Stimulated activated CD8-positive, alpha-beta memory T cell treated with anti-CD3 and anti-CD28 coated beads, Interleukin-4, amount 100 ng/mL, for 4 hours (primary cell): ENCODE measurements at places on chromosomes 7 and 10.

DNA sequence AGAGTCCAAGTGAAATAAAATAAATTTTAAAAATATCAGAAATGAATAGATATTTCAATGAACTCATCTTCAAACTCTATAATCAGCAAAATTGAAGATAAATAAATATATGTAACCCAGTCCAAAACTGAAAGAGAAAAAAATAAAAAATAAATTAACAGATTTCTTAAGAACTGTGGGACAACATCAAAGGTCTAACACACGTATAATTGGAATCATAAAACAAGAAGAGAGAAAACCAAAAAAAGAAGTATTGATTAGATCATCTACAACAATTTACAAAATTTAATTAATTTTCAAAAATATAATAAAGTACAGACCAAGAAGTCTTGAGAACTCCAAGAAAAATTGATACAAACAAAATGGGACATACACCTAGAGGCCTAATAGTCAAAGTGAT is 625.8 kb upstream of the SORCS1 start:
- DNase-seq: no peak

DNA sequence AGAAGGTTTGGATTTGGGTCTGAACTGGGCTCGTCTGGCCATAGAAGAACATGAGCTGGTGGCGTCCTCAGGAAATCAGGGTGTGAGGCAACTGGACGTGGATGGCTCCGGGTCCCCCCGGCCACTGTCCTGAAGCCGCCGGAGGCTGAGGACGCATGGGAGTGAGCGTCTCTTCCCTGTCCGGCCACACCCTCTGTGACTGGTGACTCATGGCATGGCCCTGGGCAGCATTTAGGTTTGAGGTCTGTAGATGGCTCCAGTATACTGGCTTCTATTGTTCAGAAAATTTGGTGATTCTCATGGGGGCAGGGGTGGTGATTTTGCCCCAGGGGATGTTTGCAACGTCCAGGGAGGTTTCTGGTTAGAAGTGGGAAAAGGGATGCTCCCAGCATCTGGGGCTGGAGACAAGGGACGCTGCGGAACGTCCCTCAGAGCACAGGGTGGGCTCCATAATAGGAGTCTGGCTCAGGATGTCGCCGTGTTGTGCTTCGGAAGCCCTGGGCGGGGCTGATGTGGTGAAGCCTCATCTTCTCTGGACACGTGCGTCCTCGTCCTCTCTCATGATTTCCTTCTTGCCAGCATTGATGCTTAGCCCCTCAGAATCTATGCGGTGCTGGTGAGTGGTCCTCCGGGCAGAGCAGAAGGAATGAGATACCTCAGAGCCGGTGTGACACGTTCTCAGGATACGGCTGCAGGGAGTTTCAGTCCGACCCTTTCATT is 49.9 kb downstream of the PITRM1 start:
- no peak for DNase-seq

- peak; percentile 6 for DNase-seq
These were observed at the start of gene ECHDC3 for GRCh38 chr10:11742009-11742778. Gene ECHDC3, plus strand, starts transcription at chr10:11742382. Its CDS starts 195 bp downstream, at chr10:11742577.

DNA sequence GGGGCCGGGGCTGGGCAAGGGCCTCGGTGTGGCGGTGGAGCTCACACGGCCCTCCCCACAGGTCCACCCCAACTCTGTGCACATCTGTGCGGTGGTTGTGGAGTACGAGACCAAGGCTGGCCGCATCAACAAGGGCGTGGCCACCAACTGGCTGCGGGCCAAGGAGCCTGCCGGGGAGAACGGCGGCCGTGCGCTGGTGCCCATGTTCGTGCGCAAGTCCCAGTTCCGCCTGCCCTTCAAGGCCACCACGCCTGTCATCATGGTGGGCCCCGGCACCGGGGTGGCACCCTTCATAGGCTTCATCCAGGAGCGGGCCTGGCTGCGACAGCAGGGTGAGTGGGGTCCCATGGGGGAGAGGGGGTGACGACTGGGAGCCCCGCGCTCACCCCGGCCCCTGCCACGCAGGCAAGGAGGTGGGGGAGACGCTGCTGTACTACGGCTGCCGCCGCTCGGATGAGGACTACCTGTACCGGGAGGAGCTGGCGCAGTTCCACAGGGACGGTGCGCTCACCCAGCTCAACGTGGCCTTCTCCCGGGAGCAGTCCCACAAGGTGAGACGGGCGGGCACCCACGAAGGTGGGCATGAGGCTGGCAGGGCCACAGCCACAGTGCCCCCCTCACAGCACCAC is 8.8 kb downstream of the TMEM120A start:
- DNase-seq: no peak

DNA sequence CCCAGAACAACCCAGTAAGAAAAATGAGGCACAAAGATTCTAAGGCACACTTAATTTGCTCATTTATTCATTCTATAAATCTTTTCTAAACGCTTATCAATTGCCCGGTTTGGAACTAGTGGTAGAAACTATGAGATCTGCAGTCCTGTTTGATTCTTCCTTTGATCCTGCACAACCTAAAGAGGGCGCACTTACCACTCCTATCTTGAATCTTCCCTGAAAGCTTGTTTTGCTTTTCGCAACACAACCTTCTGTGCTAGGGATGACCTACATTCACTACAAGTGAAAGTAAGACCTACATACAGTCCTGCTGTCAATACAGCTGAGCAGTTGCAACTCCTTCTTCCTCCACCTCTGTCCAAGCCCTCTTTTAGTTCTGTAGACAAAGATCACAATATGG is 12.6 kb upstream of the ARL4A start:
- DNase-seq: no peak

DNA sequence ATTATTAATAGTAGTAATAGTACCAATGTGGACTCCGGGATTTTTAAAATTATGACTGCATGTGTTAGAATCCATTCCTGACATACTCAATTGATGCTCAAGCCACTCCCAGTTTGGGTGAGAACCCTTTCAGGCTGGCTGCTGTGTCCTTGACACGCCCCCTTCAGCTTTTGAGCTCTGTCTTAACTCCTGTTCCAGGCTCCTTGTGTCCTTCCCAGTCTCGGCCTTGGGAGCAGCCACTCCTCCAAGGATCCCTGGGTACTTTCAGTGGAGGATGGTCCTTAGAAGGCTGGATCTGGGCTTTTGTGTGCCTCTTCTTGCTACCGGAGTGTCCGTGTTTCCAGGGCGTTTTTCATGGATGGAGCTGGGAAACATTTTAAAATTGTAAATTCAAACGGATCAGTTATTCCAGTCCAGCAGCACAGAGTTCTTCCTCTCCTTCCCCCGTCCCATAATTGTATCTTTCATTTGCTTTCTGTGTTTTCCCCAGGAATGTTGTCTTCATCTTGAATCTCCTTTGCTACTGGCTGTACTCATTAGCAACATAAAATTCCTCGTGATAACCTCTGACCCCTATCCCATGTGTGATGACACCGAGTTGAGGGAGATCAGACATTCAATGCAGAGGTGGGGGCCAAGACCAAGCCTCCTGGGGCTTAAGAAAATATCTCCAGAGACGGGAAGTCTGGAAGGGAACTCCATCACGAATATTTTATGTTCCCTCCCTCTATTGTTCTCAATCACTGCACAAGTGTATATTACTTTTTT is 40.0 kb upstream of the PFKFB3 start:
- no peak for DNase-seq

DNA sequence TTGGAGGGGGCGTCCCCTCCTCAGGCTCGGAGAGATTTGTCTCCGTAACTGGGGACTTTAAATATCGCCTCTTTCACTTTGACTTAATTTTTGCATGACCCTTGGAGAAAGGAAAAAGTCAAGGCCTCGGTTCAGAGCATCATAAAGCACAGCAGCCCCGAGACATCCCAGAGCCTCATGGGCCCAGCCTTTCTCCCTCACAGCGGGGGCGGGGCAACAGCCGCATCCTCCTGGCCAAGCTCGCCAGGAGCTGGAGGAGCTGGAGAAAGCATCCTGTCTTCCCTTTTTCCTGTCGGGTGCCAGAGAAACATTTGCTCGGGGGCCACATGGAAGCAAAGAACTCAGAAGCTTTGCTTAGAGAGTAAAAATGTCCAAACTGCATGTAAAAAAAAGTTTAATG is 43.6 kb upstream of the DPYSL4 start:
- DNase-seq: no peak

- no peak for DNase-seq
These were observed 449.2 kb downstream of the IPMK start for GRCh38 chr10:57818522-57818921.

GRCh38 chr7:46741181-46741580 is 820.1 kb upstream of the IGFBP3 start:
- DNase-seq: no peak

GRCh38 chr7:134514106-134514505 is 13.3 kb upstream of the AKR1B10 start:
- no peak for DNase-seq

DNA sequence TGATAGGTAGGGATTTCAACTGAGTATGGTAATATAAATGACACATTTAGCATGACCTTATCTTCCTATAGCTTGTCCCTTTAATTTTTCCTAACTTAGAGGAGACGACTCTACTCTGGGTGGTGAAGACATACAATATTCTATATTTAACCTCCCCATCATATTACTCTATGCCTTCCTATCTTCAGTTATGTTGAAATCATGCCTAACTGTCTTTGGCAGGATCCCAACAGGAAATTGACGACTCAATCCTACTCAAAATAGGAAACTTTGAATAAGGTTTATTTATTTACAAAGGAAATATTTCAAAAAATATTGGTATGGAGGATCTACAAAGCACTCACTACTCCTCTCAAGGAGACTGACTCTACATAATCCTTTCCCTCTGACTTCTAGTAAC is 24.1 kb upstream of the SEMA3A start:
- DNase-seq: no peak

DNA sequence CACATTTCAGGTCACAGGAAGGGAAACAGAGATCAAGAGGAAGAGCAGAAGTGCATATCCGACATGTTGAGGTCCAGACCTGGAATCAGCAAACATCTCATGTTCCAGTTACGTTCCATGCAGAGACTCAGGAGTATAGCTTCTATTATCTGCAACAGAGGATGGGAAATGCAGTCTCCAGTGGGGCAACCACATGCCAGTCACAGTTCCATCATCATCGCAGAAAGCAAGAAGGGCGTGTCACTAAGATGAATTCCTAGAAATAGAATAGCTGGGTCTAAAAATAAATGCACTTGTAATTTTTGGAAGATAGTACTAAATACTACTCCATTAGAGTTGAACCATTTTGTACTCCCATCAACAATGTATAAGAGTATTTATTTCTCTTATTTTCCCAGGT is 133.2 kb upstream of the MDFIC start:
- DNase-seq: no peak

- no peak for DNase-seq
These were observed 1.9 kb upstream of the HOXA5 start for GRCh38 chr7:27145165-27145913.

GRCh38 chr10:118720685-118721538 is 33.9 kb downstream of the CACUL1 start:
- DNase-seq: no peak

GRCh38 chr7:17340655-17341054 is 42.2 kb downstream of the AHR start:
- no peak for DNase-seq

GRCh38 chr7:149873970-149874643 is 338 bp downstream of the ATP6V0E2 start:
- DNase-seq: no peak

GRCh38 chr10:118452098-118452497 is 110.0 kb upstream of the FAM204A start:
- no peak for DNase-seq

DNA sequence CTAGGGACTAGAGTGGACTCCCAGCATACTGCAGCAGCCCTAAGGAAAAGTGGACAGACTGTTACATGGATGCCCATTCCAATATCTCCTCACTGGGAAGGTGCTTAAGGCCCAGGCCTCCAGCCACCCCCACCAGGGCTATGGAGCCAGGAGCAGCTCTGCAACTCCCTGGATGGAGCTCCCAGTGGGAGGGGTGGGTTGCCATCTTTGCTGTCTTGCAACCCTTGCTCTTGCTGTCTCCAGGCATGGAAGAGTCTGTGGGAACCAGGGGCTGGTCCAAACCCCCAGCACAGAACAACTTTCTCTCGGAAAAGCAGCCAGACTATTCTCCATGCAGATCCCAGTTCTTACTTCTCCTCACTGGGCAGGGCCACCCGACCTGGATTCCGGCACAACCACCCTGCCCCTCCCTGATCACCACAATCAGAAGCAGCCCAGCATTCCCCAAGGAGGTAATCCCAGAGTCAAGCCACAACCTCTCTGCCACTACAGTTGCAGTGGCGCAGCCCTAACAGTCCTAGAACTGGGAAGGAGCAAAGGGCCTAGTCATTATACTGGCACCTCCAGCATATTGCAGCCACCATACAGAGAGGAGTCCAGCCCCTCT is 41.8 kb upstream of the ZNF488 start:
- no peak for DNase-seq

GRCh38 chr7:85829817-85830432 is 643.1 kb upstream of the SEMA3D start:
- no peak for DNase-seq

DNA sequence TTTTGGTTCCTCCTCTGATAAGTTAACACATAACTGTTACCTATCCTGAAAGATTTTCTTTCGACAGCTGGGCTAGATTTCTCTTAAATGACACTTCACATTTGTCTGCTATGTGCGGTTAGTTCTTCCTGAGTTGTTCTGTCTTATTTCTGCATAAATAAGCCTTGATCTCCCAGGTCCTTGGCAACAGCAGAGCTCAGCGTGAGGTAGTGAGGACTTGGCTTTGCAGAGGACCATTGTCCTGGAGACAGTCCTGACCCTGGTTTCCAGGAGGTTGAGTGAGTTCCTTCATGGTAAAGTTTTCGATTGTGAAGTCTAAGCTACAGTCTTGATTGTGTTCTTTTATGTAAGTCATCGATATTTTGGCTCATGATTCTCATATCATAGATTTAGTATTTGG is 23.7 kb downstream of the SND1 start:
- DNase-seq: no peak

DNA sequence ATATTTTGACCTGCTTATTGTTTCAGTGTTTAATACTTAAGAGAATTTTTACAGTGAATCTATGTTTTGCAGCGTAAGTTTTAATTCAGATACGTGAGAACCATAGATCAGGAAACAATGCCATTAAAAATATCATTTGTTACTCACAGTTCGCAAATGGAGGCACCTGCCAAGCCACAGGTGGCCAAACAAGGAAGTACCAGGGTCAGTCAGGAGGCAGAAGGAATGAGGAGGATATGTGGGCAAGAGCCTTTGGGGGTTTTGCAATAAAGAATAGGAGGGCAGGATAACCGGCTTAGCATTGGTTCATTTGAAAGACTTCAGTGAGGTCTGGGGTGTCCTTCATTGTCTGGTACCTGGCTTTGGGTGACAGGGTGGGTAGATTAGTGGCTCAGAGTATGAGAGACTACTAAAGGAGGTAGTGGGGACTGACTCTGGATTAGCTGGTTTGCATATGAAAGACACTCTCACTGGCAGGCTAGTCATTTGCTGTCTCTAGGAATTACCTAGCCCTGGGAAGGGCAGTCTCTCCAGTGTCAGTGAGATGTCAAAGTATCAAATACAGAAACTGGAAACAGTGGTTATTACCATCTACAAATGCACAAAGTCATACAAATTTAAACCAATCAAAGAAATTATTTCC is 132.2 kb upstream of the CAV2 start:
- no peak for DNase-seq

- no peak for DNase-seq
These were observed 115.7 kb upstream of the CACNA2D1 start for GRCh38 chr7:82559193-82559805.
